Epithelial cell of esophagus (primary cell): ENCODE measurements at places on chromosomes 1 and 21.

GRCh38 chr1:38115682-38116202, 69.1 kb upstream of the POU3F1 start:
- DNase-seq: no peak

GRCh38 chr1:71587961-71588360, 507.1 kb upstream of the ZRANB2 start:
- peak; percentile 29 for DNase-seq

DNA sequence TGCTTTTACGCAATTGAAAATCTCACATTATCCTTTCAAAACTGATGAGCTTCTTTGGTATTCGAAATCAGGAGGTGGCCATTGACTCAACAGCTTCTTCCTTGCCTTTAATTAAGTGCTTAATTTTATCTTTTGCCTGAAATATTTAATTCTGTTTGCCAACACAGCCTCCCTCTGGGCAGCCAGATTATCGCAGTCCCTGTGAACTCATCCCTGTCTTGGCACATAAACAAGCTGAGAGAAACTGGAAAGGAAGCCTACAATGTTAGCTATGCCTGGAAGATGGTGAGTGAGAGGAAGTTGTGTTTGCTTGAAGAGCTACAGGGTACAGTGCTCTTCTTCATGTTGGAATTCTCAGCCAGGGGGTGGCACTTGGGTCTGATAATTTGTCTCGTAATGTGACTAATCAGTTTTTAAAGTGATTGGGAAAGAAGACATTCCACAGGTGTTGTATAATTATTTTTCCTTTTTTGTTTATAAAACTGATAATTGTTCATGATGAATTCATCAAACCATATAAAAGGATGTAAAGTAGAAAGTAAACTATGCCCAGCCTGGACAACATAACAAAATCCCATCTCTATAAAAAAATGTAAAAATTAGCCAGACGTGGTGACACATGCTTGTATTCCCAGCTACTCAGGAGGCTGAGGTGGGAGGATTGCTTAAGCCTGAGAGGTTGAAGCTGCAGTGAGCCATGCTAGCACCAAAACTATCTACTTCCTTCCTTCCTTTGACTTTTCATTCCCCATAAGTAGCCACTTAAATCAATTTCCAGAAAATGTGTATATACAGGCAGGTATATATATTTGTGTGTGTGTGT, 90.1 kb upstream of the RAVER2 start:
- DNase-seq: peak; percentile 61

DNA sequence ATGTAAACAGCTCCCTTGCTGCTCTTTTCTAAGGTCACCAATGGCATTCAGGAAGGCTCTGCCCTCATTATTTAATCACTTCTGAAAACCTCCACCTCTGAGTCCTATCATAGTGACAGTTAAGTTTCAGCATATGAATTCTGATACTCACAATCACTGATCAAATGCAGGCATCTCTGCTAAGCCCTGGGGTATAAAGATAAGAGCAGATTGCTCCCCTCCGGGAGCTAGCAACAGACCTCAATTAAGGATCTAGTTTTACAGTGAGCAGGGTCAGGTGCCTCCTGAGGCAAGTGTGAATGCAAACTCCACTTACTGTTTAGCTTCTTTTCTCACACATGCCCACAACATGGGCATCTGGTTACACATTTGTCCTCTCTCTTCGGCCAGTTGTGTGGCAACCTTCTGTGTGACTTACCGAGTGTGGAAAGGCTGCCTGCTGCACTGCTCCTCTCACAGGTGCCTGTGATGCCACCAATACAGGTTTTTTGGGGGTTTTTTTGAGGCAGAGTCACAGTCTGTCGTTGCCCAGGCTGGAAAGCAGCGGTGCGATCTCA, 15.0 kb downstream of the IL10RB start:
- DNase-seq: no peak

DNA sequence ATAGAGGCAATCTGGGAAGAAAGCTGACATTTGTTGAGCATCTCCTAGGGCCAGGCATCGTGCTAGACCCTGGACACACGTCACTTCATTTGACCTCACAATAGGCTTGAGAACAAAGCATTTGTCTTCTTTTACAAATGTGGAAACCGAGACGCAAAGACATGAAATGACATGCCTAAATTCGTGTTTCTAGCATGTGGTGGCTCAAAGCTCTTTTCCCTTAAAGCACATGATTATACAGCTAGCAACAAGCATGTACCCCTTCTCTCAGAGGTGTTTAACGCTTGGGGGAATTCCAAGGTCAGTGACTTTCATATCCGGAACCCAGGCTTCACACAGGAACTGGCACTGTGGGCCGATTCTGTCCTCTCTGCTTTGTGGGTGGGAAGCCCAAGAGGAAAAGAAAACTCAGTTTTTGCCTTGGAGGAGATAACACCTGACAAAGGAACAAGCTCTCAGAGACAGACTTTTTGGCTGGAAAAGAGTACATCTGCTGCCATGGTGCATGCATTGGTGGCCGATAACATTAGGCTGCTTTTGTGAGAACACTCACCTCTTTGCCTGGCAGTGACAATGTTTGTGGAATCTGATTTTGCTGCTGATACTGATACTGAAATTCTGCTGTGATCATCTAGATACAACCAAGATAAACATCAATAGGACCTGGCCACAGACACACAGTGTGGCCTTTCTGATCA, 15.4 kb upstream of the CD2 start:
- peak; percentile 78 for DNase-seq

DNA sequence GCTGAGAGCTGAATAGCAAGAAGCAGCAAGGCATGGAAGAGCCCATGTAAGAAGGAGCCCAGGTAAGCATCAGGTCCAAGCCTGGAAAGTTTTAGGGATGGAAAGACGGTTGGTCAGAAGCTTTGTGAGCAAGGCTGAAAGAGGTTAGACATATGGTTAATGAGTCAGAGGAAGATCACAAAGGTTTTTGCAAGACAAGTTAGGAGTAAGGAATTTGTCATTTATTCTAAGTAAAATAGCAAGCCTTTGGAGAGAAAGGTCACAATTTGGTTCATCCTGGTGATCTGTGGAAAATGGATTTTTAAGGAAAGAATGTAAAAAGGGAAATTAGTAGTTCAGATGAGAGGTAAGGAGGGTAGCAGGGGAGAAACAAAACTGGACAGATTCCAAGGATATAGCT, 106.7 kb downstream of the DPYD start:
- DNase-seq: peak; percentile 21

GRCh38 chr1:7388488-7389185, 382.5 kb upstream of the VAMP3 start:
- DNase-seq: no peak

- no peak for DNase-seq
These were observed 82.5 kb upstream of the CNTN2 start for GRCh38 chr1:204960306-204961125.

DNA sequence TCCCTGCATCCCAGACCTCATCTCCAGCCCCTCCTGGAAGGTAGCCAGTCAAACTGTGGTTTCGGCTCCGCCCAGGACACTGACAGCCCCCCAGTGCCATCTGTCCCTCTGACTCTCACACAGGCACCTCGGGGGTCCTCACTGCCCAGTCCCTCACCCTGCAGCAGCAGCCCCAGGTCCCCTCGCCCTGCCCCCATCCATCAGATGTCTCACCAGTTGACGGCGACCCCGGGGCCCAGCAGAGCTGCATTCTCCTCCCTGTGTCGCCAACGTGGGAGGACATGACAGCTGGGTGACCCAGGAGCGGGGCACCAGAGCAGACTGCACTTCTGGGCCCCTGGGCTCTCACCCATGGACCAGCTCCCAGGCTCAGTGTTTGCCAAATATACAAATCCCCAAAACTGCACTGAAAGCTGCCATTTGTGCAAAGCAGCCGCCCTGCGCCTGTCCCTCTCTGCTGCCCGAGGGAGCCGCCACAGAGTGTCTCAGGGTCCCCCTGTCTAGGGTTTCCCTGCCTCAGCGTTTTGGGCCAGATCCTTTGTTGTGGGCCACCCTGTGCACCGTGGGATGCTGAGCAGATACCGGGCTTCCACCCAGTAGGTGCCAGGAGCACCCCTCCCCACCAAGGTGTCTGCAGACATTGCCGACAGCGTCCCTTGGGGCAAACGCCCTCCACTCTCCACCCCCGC, 48.2 kb downstream of the PRDM15 start:
- DNase-seq: no peak

DNA sequence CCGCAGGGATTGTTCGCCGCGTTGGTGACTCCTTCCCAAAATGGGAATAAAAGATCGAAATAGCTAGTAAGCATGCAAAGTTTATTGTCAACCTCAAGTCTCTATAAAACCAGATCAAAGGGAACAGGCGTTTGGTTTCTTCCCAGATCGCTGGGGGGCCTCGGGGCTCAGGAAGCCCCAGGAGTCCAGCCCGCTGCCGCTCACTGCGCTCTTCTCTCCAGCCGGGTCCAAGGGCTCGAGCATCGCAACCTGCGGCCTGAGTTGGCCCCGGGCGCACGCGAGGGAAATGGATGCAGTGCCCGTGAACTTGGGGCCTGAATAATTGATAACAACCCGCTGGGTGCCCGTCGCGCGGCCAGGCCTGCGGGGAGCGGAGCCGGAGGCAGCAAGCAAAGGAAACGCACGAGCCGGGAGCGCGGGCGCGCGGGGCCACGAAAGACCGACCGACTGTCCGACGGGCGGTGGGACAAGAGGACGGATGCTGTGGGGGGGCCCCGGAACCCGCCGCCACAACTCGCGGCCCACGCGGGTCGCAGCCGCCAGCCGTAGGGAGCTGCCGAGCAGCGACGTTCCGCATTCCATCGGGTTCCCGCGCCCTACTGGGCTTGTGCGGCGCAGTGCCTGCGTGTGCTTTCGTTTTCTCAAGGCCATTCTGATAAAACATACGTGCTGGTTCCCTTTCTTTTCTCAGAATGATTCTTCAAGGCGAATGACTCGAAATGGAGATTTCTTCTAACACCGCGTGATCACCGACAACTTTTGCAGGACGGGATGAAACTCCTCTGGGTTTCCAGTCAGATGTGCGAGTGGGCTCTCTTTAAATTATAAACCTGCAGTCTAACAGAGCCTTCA, 14.0 kb upstream of the ALX3 start:
- peak; percentile 33 for DNase-seq
